ENCODE measurements at places on chromosomes 6 and 20.

DNA sequence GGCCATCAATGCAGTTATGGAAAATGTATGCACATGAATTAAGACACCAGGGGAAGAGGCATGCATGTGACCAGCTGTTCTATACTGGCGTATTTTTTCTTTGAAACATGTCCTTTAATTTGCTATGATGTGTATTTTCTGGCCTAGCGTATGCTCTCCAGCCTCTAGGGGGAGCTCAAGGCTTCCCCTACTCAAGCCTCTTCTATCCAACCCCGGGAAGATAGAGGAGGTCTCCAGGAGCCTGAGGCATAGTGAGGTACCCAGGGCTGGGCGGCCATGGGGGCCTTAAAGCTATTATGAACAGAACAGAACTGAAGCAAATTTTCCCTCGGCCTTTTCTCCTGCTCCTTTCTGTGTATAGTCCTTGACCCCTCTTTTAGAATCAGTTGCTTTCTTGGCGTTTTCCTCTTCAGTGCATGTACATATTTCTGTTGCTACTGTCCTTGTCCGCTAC is 528.9 kb downstream of the MAFB start:
- no peak overlapping the region for H3K4me3 ChIP-seq
- H3K27me3 ChIP-seq: no peaks in the 10 kb centered on the region
- H3K27ac ChIP-seq: no peak overlapping the region
- H3K36me3 ChIP-seq: no peaks in the 10 kb centered on the region
- H3K4me1 ChIP-seq: no peaks in the 10 kb centered on the region
- no peak for DNase-seq

- no peaks in the 10 kb centered on the region for H3K36me3 ChIP-seq
- no peaks in the 10 kb centered on the region for H3K27me3 ChIP-seq
- H3K27ac ChIP-seq: no peak overlapping the region
- H3K4me1 ChIP-seq: no peaks in the 10 kb centered on the region
- no peak overlapping the region for H3K4me3 ChIP-seq
Observed at GRCh38 chr6:3575701-3576100, 118.9 kb upstream of the SLC22A23 start.

GRCh38 chr6:72704979-72705378 is 83.1 kb downstream of the KCNQ5 start:
- no peaks in the 10 kb centered on the region for H3K27me3 ChIP-seq
- H3K4me1 ChIP-seq: no peaks in the 10 kb centered on the region
- H3K4me3 ChIP-seq: no peak overlapping the region
- no peak overlapping the region for H3K27ac ChIP-seq
- DNase-seq: no peak

DNA sequence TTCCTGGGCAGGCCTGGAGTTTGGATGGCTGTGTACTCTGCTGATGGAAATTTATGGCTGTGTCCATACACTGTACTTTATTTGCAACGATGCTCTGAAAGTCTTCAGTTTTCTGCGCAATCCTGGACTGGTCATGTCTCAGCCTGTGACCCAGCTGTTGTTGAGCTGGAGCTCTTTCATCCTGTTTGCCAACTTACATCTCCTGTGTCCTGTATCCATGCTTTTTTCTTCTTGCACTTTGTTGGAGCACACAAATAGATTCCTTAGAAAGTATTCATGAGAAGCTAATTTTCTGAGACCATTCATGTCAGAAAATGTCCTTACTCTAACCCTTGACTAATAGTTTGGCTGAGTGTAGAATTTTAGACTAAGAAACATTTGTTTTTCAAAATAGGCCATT is 251.2 kb downstream of the BCKDHB start:
- H3K4me3 ChIP-seq: no peak overlapping the region
- DNase-seq: no peak
- H3K36me3 ChIP-seq: no peaks in the 10 kb centered on the region
- no peaks in the 10 kb centered on the region for H3K27me3 ChIP-seq
- no peak overlapping the region for H3K27ac ChIP-seq
- H3K4me1 ChIP-seq: no peaks in the 10 kb centered on the region

GRCh38 chr20:50624351-50625016 is 66.9 kb downstream of the RIPOR3 start:
- no peak overlapping the region for H3K4me3 ChIP-seq
- no peak for DNase-seq
- H3K27me3 ChIP-seq: no peaks in the 10 kb centered on the region
- H3K27ac ChIP-seq: no peak overlapping the region
- no peaks in the 10 kb centered on the region for H3K36me3 ChIP-seq

DNA sequence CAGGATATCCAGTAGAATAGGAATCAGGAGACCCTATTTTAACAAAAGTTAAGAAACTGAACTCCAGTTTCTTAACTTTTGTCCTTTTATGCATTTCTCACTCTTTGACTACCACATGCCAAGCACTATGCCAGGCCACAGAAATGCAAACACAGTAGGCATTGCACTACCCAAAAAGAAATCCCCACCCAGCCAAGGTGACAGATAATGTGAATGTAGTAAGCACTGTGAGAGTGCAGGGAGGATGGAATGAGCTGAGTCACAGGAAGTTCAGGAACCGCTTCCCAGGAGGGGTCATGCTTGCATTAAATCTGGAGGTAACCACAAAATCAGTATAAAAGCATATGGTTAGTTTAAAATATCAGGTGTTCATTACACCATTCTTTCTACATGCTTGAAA is 20.1 kb upstream of the FAM83C start:
- H3K36me3 ChIP-seq: peaks cover 8% of the 10 kb centered on the region
- H3K27me3 ChIP-seq: no peaks in the 10 kb centered on the region
- H3K4me1 ChIP-seq: peaks cover 6% of the 10 kb centered on the region
- H3K4me3 ChIP-seq: no peak overlapping the region
- no peak for DNase-seq

GRCh38 chr6:33410711-33411631 is at the start of gene PHF1:
TSS of gene PHF1 (plus strand) at chr6:33411014. CDS start at chr6:33412264, 1,250 bp downstream.
- H3K4me1 ChIP-seq: peaks cover 64% of the 10 kb centered on the region
- H3K27me3 ChIP-seq: no peaks in the 10 kb centered on the region
- peak; percentile 66 for DNase-seq

- no peaks in the 10 kb centered on the region for H3K4me1 ChIP-seq
- no peaks in the 10 kb centered on the region for H3K36me3 ChIP-seq
- no peak overlapping the region for H3K4me3 ChIP-seq
- no peak overlapping the region for H3K27ac ChIP-seq
- no peaks in the 10 kb centered on the region for H3K27me3 ChIP-seq
- no peak for DNase-seq
Observed at GRCh38 chr6:162203287-162203686, 524.3 kb downstream of the PRKN start.

DNA sequence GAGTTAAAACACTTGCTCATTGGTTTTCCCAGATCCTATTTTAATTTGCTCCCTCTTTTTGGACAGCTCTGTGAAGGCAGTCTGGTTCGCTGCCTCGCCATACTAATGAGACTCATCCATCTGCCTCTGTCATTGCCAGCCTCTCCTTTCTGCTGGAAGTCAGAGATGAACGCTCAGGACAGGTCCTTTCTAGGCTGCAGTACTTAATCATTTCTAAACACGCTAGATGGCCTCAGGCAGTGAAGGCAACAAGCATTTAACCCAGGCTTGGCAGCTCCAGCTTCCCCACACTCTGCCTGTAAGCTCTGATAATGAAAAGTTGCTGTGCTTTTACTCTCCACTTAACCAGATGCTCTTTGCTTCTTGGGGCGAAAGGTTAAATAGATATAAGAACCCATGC is 286.7 kb upstream of the POU3F2 start:
- H3K4me3 ChIP-seq: no peak overlapping the region
- no peak overlapping the region for H3K27ac ChIP-seq

GRCh38 chr6:57109880-57110279 is 19.9 kb downstream of the ZNF451 start:
- H3K27me3 ChIP-seq: no peaks in the 10 kb centered on the region
- peaks cover 17% of the 10 kb centered on the region for H3K36me3 ChIP-seq
- H3K27ac ChIP-seq: no peak overlapping the region
- no peak overlapping the region for H3K4me3 ChIP-seq
- DNase-seq: no peak

GRCh38 chr6:43488667-43489276 is 11.4 kb downstream of the TJAP1 start:
- no peak overlapping the region for H3K4me3 ChIP-seq
- DNase-seq: no peak
- no peak overlapping the region for H3K27ac ChIP-seq
- no peaks in the 10 kb centered on the region for H3K27me3 ChIP-seq
- peaks cover 12% of the 10 kb centered on the region for H3K4me1 ChIP-seq

- no peaks in the 10 kb centered on the region for H3K4me1 ChIP-seq
- no peaks in the 10 kb centered on the region for H3K27me3 ChIP-seq
- H3K27ac ChIP-seq: no peak overlapping the region
Observed at GRCh38 chr6:98590136-98590681, 244.2 kb upstream of the POU3F2 start.
